Activated naive CD8-positive, alpha-beta T cell treated with anti-CD3 and anti-CD28 coated beads for 36 hours (primary cell): ENCODE measurements at places on chromosomes 7 and 10.

- no peak for DNase-seq
These were observed 15.8 kb upstream of the BNIP3 start for GRCh38 chr10:131997366-131998049.

DNA sequence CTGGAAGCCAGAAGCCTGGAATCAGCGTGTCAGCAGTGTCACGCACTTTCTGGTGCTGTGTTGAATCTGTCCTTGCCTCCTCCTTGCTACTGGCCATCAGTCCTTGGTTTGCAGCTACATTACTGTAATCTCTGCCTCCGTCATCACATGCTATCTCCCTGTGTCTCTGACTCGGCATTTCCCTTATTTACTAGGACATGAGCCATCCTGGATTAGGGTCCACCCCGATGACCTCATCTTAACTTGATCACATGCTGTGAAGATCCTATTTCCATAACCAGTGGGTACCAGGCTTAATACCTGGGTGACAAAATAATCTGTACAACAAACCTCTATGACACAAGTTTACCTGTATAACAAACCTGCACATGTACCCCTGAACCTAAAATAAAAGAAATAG, 518.0 kb upstream of the KLF6 start:
- DNase-seq, result no peak

DNA sequence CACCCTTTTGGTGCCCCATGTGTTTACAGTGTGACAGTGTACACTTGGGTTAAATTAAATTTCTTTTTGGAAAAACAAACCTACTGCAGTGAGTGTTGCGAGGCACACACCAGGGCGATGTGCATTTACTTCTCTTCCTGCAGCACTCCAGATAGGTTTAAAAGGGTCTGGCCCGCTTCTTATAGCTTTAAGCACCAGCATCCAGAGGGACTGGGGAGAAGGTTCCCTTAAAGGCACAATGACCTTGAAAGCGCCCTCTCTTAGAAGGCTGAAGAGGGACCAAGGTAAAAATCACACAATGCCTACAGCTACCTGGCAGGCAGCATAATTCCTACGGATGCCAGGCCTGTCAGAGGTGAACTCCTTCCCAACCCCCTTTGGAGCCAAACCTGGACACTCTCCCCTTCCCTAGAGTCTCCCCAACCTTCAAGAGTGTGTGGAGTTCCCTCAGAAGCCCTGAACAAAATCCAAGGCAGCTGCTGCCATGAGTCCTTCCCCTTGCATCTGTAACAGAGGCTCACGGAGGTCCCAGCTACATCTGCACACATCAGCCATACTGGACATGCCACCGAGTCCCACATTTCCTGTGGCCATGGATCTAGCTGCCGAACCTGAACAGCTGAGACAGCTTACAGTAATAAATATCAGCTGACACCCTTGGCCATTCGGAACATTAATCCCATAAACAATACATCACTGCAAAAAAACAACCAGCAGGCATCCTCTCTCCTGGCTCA, 33.2 kb downstream of the TRIM8 start:
- no peak for DNase-seq

GRCh38 chr10:123549761-123550454, 116.2 kb upstream of the GPR26 start:
- DNase-seq, result no peak

DNA sequence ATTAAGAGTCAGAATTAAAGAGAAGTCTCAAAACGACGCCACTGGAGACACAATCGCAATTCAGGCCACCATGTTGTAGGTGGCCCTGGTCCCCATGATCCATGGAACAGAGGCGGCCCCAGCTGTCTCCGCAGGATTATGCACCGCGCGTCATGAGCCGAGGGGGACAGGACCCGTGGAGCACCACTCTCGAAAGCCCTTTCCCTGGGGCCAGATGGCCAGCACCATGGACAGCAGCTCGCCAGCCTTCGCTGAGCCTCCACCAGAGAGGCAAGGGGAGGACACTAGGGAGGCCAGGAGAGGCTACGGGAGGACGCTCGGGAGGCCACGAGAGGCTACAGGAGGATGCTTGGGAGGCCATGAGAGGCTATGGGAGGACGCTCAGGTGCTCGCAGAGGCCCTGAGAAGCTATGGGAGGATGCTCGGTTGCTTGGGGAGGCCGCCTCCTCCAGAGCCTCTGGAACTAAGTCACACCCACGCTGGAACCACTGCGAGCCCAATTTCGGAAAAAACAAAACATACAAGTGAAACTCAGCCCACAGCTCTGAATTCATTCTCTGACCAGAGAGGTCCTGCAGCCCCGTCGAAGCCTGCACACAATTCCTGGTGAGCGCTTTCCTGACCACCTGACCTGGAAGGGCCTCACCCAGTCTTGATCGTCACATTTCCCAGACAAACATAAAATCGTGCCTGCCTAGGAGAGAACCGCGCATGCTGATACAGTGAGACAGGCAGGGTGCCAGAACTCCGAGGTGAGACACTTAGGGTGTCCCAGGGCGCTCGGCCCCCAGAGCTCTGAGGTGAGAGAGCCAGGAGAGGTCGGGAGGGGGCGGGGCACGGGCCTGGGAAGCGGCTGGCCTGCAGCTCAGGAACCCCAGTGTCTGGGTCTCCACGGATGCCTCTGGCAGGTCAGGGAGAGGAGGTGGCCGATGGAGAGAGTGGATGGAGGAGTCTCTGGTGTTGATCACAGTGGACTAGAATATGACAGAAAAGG, 224.4 kb downstream of the PTPRN2 start:
- no peak for DNase-seq

DNA sequence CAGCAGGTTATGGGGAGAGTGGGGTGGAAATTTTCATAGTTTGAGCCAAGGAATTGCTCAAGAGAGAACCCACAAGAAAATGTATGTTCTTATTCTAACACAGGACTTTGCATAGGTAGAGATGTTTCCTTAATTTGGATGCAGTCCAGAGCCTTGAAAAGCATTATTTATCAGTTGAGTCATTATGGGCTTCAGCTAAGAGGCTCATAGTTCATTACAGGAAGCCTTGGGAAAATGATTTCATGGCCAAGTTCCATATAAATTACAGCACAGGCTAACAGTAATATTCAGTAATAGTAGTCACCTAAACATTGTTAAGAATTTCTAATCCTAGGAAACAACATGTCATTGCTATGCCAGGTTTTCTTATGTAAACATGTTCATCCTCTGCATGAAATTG, 131.1 kb upstream of the PTPRZ1 start:
- no peak for DNase-seq

DNA sequence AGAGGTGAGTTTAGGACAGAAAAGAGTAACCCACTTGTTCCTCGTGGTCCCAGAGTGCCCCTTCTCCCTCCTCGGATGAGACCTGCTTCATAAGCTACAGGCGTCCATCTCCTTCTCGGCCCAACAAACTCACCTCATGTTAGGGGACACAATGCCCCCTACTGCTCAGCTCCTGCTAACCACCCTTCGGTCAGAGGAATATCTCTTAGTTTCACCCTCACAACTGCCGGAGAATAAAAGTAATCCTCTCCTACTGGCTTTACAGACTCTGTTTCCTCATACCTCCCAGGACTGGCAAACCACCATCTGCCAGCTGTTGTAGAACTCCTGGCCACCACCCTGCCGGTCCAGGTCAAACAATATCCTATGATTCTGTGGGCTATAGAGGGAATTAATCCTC, 3.2 kb downstream of the AKR1B15 start:
- DNase-seq, result no peak

GRCh38 chr10:24938076-24938475, 14.3 kb downstream of the PRTFDC1 start:
- no peak for DNase-seq

GRCh38 chr7:47326808-47327207, 255.1 kb downstream of the TNS3 start:
- no peak for DNase-seq
